Ascending aorta (tissue), 2 donors: ENCODE measurements at places on chromosomes 7 and 10. TPM values are rescaled to one million over a fixed set of nuclear protein-coding genes. Genes with fewer than 3 reads are reported as not detected.

GRCh38 chr7:27156916-27157701 lies 634 bp upstream of the HOXA7 start:
- H3K27ac ChIP-seq, result peak overlapping the region; percentile 73
- H3K4me1 ChIP-seq, result peaks cover 3% of the 10 kb centered on the region
- H3K27me3 ChIP-seq, result no peaks in the 10 kb centered on the region
- peak overlapping the region; percentile 82 for H3K4me3 ChIP-seq

Gene DNAJC9
- 5.3 TPM for total RNA-seq

GRCh38 chr10:104274762-104275721 lies 6.1 kb downstream of the GSTO2 start:
- DNase-seq, result no peak
- H3K27me3 ChIP-seq, result no peaks in the 10 kb centered on the region
- H3K4me1 ChIP-seq, result no peaks in the 10 kb centered on the region

Gene IL6
- total RNA-seq, result 37.3 TPM
